ENCODE measurements at places on chromosomes 12 and 14.

GRCh38 chr14:89405712-89406111, 11.3 kb downstream of the FOXN3 start:
- no peak for DNase-seq

GRCh38 chr12:25701290-25701689, 148.2 kb upstream of the LMNTD1 start:
- no peak for DNase-seq

- no peak for DNase-seq
These were observed 308.7 kb upstream of the ATP2B1 start for GRCh38 chr12:90017316-90017715.

- no peak for DNase-seq
These were observed 1.6 kb upstream of the ACTR6 start for GRCh38 chr12:100199023-100199346.
